ENCODE measurements at places on chromosomes 1 and 21. TPM values are rescaled to one million over a fixed set of nuclear protein-coding genes. Genes with fewer than 3 reads are reported as not detected.

DMRTA2 gene
- total RNA-seq = 0.09 TPM

CRNN gene
- not detected for total RNA-seq

KLF17 gene
- total RNA-seq = 0.09 TPM

OVAAL gene
- total RNA-seq = not detected

All from smooth muscle cell of bladder (primary cell).